Testis (tissue), 5 donors: ENCODE measurements at places on chromosomes 11 and 22. TPM values are rescaled to one million over a fixed set of nuclear protein-coding genes. Genes with fewer than 3 reads are reported as not detected.
A peak's percentile ranks its signal among the peaks of the same experiment; 100 is the strongest.

- peak; percentile 60 for DNase-seq
- peaks cover 27% of the 10 kb centered on the region for H3K4me1 ChIP-seq
- peak overlapping the region; percentile 54 for H3K4me3 ChIP-seq
- H3K27me3 ChIP-seq = no peaks in the 10 kb centered on the region
- no peaks in the 10 kb centered on the region for H3K36me3 ChIP-seq
Measured at GRCh38 chr11:76669901-76670484, 554 bp downstream of the LRRC32 start.

DNA sequence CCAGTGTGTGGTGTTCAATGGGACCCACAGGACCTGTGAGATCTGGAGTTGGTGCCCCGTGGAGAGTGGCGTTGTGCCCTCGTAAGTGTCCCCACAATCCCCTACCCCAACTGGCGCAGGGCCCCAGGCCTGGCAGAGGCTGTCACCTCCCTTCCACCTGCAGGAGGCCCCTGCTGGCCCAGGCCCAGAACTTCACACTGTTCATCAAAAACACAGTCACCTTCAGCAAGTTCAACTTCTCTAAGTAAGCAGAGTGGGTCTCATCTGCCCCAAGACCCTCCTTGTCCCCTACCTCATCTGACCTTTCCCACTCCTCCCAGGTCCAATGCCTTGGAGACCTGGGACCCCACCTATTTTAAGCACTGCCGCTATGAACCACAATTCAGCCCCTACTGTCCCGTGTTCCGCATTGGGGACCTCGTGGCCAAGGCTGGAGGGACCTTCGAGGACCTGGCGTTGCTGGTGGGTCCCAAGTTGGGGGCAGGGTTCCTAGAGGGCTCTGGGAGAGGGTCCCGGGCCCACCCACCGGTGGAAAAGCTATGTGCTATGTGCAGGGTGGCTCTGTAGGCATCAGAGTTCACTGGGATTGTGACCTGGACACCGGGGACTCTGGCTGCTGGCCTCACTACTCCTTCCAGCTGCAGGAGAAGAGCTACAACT, 8.1 kb downstream of the P2RX6 start:
- no peak for DNase-seq
- no peak overlapping the region for H3K4me3 ChIP-seq
- H3K27me3 ChIP-seq = no peaks in the 10 kb centered on the region
- H3K4me1 ChIP-seq = peaks cover 18% of the 10 kb centered on the region
- no peaks in the 10 kb centered on the region for H3K36me3 ChIP-seq

- H3K4me1 ChIP-seq = no peaks in the 10 kb centered on the region
- H3K27me3 ChIP-seq = no peaks in the 10 kb centered on the region
- DNase-seq = no peak
- H3K27ac ChIP-seq = no peak overlapping the region
Measured at GRCh38 chr22:44261164-44261860, 51.4 kb downstream of the SHISAL1 start.

DDTL gene
- not detected for total RNA-seq

GRCh38 chr11:120956710-120957495, 67.0 kb upstream of the TBCEL start:
- no peaks in the 10 kb centered on the region for H3K36me3 ChIP-seq
- H3K27ac ChIP-seq = no peak overlapping the region
- no peaks in the 10 kb centered on the region for H3K27me3 ChIP-seq
- H3K4me3 ChIP-seq = no peak overlapping the region
- DNase-seq = no peak

DNA sequence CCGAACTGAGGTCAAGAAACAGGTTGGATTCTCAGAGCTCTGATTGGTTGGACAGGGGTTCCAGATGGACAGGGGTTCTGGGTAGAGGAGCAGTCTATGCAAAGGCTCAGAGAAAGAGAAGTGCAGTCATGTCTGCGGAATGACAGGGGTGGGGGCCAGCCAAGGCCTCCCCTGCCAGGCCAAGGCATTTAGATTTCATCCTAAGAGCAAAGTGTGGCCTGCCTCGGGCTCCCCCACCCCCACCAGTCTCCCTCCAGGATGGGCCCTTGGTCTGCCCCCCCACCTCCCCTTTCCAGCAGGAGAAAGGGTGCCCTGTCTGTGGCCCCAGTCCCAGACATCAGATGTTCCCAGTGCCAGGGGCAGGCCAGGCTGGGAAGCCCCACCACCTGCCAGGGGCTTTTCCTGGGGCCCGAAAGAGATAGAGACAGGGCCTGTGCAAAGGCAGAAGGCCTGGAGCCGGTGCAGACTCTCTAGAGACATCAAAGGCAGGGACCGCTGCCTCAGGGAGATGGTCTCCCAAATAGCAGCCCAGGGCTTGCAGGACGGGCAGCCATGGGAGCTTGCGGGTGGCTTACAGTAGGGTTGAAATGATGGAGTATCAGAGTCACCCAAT, 9.4 kb downstream of the SUSD2 start:
- H3K4me1 ChIP-seq = peaks cover 11% of the 10 kb centered on the region
- no peak for DNase-seq
- no peaks in the 10 kb centered on the region for H3K36me3 ChIP-seq

BCO2 gene
- total RNA-seq = 11.0 TPM
